ENCODE measurements at places on chromosomes 7 and 10.

- DNase-seq = no peak
Observed at GRCh38 chr10:70552586-70552985, 50.0 kb downstream of the PRF1 start.

- DNase-seq = no peak
Observed at GRCh38 chr10:102431452-102432124, 786 bp downstream of the CUEDC2 start.

DNA sequence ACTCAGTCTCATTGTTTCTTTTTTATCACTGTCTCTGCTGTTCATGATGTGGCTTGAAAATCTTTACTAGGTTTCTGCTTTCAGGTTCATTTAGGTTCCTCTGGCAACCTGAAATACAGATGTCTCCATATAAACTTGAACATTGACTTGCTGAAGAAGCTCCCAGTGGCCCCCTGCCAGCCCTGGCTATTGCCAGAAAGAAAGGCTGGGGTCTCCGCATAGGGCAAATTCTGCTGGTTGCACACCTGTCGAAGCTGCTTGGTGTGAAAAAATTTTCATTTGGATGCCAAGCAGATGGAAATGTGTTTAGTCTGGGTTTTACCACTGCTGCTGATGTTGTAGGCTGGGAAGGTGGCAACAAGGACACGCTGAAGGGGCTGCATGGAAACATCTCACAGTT lies 826.7 kb upstream of the GHITM start:
- DNase-seq = no peak

- DNase-seq = no peak
Observed at GRCh38 chr10:73407495-73407894, 6.4 kb downstream of the ANXA7 start.

GRCh38 chr10:31158011-31158658 lies 126.5 kb upstream of the ZNF438 start:
- no peak for DNase-seq

DNA sequence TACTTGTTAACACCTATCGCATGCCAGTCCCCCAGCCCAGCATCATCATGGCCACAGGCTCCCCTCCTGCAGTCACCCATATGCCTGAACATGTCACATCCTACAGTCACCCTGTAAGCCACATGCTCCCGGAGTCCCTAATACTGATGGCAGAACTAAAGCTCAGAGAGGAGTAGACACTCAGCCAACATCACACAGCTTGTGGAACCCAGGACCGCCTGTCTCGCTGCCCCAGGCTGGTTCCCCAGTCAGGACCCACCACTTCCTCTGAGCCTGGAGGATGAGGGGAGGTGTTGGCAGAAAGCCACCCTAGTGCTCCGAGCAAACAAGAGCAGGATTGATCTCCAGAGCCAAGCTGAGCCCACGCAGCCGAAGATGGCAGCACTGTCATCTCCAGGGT lies 85.0 kb upstream of the MYL10 start:
- DNase-seq = no peak

- peak; percentile 63 for DNase-seq
Observed at GRCh38 chr10:97184971-97185325, 811 bp downstream of the SLIT1 start.

- DNase-seq = no peak
Observed at GRCh38 chr7:112505495-112505894, 24.7 kb downstream of the LSMEM1 start.

DNA sequence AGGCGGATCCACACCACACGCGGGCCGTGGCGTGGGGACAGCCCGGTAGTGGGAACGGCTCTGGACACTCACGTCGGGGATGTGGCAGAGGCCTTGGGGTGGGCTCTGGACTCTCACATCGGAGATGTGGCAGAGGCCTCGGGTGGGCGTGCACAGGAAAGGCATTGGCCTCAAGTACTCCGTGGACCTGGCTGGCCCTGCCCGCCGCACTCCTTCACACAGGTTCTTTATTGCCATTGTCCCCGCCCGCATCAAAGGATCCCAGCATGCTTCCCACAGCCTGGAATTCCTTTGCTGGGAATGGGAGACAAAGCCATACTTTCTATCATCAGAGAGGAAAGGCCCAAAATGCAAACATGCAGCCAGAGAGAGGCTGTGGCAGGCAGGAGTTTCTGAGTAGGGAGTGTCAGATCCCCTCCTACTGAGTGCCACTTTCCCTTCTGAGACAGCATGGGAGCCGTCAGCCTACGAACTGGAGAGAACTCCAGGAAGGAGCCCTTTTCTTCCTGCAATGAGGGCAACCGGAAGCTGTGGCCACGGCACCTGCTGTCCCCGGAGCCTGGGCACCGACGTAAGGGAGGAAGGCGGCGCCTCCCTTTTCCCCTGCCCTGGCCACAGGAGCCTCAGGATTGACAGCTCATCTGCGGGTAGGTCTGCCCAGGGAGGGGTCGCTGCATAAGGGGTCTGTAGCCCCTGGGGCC lies 51.5 kb downstream of the RBM17 start:
- DNase-seq = no peak

- no peak for DNase-seq
Observed at GRCh38 chr10:85594239-85594638, 772.4 kb downstream of the GRID1 start.

- peak; percentile 71 for DNase-seq
Observed at GRCh38 chr10:98446151-98446660, 529 bp downstream of the HPS1 start.

DNA sequence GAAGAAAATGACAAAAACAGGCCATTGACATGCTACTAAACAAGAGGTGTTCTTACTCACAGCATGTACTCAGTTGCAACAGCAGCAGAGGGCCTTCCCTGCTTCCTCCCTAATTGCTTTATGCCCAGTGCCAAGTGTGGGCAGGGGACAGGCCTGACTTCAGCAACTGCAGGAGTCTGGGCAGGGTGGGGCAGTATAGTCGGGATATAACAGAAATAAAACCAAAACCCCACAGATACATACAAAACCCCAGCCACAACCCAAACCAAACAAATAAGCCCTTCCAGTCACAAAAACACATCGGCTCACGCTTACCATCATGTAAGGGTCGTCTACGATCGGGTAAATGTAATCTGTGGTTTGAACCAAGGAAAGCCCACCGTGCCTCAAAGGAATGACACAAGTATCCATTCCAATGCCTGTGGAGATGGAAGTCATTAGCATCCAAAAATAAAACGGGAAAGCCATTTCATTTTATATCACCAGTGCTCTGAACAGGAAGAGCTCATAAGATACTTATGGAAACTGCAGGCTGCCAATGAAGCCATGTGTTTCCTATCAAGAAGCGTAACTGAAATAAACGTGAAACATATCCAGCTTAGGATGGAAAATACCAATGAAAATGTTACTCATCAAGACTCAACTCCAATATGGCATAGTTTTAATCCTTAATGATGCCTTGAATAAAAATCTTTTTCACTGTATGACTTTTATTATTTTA lies 9.5 kb downstream of the SEPHS1 start:
- DNase-seq = no peak

GRCh38 chr10:87987206-87987605 lies 123.8 kb downstream of the PTEN start:
- DNase-seq = no peak

DNA sequence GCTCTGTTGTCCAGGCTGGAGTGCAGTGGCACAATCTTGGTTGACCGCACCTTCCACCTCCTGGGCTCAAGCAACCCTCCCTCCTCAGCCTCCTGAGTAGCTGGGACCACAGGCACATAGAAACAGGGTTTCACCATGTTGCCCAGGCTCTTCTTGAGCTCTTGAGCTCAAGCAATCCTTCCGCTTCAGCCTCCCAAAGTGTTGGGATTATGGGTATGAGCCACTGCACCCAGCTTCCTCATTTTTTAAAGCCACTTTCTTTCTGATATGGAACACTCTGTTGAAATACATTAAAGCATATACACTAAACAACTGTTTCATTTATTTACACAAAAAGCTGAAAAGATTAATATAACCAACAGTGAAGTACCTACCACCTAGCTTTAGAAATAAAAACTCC lies 117.2 kb downstream of the CLEC2L start:
- no peak for DNase-seq

- DNase-seq = no peak
Observed at GRCh38 chr7:50641442-50642405, 76.5 kb upstream of the DDC start.

- DNase-seq = no peak
Observed at GRCh38 chr10:91215384-91215783, 5.1 kb upstream of the PCGF5 start.

DNA sequence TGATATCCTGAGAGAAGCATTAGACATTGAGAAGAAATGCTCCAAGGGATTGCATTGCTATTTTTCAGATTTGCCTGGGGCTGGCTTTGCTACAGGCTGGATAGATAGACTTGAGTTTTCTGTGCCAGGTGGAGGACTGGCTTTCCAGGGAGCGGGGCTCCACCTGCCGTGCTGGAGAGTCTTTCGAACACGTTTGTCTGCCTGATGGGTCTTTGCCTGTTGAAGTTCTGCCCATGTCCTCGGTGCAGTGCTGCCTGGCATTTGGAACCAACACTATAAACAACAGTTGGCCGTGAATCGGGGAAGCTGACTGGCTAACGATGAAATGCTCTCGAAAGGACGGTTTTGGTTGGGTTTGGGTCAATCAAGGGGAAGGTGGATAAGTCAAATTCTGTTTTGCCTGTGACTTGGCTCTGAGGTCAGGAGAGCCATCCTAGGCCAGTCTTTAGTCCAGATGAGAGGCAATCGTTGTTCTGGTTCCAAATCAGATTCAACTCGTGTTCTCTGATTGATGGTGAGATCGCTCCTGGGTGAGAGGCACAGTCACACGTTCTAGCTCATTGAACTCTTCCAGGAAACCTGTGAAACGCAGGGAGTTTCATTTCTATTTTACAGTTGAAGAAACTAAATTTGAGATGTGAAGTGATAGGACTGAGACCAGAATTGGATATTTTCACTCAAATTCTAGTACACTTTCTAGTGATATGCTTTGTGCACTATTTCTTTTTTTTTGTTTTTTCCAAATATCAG lies 599.0 kb downstream of the TYW1 start:
- DNase-seq = no peak

GRCh38 chr10:103188853-103189252 lies 4.2 kb downstream of the NT5C2 start:
- DNase-seq = no peak

- no peak for DNase-seq
Observed at GRCh38 chr7:128055637-128056036, 24.4 kb upstream of the LRRC4 start.

All from retina (tissue), 1 donor.